CD4-positive, alpha-beta T cell treated with Interleukin-21 for 1 hour (primary cell): ENCODE measurements at places on chromosomes 13 and 19.

DNA sequence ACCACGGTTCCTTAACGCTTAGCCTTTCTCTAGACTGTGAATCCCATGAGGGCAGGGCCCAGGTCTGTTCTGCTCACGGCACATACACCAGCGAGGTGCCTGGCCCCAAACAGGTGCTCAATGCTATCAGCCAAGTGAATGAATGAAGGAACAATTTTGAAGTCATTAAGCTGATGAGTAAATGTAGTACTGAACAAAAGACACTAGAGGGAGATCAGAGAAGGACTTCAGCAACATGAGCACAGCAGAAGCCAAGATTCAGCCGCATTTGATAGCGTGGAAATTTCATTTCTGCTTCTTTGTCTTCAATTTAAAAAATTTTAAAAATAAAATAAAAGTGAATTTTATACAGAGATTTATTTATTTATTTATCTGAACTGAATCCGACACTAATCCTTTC lies 20.1 kb upstream of the MYO16 start:
- no peak for DNase-seq

GRCh38 chr19:21432590-21432989 lies 35.7 kb downstream of the ZNF493 start:
- DNase-seq = no peak

GRCh38 chr13:106295971-106296370 lies 239.5 kb downstream of the EFNB2 start:
- DNase-seq = no peak

DNA sequence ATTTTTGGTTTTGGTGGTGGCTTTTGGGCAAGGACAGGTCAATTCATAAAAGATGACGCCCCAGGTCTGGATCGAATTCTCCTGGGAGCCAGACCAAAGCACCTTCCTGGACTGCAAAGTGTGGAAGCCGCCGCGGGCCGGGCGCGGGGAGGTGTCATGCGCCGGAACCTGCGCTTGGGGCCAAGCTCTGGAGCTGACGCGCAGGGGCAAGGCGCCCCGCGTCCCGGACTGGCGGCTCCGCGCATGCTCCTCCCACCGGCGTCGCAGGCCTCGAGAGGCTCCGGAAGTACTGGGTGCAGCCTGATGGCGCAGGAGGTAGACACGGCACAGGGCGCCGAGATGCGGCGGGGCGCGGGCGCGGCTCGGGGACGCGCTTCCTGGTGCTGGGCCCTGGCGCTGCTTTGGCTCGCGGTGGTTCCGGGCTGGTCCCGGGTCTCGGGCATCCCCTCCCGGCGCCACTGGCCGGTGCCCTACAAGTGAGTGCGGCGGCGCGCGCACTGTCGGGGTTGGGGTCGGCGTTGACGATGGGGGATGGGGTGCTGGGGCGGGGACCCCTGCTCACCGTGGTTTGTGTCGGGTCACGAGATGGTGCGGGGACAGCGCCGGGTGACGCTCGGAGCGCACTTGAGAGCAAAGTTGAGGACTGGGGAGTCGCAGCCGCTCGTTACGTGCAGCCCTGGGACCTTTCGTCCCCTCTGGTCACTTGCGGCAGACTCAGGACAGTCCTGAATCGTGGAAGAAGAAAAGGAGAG lies at the start of gene CLN5:
Gene CLN5 (plus strand): TSS at position 286 of the 752 bp plus-strand sequence. CDS start 18 bp downstream, at position 304.
- DNase-seq = peak; percentile 96

DNA sequence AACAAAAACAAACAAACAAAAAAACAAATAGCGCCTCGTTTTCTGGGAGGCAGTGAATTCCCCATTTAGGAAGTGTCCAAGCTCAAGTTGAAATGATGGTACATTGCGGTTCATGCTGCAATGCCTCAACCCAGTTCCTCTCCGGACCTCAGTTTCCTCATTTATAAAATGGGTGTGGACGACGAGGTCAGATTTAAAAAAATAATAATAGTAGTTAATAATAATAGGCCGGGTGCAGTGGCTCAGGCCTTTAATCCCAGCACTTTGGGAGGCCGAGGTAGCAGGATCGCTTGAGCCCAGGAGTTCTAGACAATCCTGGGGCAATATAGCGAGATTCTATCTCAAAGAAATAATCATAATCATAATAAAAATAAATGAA lies 15.5 kb upstream of the ERCC1 start:
- no peak for DNase-seq

DNA sequence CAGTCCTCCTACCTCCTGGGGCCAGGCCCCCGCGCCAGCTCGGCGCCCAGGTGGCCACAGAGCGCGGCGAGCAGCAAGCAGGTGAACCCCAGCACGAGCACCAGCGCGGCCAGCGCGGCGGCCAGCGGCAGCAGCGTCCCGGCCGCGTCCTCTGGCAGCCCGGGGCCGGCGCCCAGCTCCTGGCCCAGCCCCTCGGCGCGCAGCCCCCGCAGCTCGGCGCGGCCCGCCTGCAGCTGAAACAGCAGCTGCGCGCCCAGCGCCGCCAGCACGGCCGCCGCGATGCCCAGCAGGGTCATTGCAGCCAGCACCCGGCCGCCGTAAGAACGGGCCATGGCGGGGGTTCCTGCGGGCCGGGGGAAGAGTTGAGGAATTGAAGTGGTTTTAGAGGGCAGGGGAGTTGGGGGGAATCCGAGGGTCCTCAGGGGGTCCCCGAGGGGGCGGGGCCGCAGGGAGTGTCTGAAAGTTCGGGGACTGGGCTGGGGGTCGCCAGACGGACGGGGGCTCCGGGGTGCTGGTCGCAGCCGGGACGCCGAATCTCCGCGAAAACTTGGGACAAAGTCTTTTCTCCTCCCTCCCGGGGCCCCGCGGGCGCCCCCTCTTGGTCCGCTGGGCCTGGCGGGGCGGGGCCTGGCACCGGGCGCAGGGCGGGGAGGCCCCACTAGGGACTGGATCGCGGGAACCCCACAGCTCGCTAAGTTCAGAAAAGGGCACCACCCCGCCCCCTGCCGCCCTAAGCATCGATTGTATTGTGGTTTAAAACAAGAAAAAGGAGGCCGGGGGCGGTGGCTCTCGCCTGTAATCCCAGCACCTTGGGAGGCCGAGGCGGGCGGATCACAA lies at the start of gene TMEM221:
Gene TMEM221 (minus strand): TSS at position 538 of the 837 bp plus-strand sequence. CDS start 206 bp downstream, at position 332.
- peak; percentile 62 for DNase-seq

DNA sequence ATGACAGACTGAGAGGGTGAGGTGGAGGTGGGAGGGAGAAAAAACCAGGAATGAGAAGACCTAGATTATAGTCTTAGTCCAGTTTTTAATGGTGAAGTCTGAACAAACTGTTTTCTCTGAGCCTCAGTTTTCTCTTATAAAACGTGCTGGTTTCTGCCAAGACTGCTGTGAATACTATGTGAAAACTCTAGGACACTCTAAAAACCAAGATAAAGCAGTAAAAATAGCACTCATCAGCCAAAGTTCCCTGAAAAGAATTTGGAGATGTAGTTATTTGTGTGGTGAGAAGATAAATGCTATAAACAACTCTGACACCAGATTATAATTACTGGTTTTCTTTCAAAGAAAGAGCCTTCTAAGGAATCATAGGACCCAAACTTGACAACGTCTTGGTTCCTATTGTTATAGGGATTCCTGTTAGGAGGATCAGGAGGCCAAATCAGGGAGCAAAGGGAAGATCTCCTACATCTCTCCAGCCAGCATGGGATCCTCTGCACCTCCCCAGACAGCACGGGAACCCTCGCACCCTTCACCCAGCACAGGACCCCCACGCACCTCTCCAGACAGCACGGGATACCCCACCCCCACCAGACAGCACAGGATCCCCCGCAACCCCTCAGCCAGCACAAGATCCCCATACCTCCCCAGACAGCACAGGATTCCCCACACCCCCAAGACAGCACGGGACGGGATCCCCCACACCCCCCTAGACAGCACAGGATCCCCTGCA lies 130.2 kb downstream of the MIPEP start:
- DNase-seq = no peak

GRCh38 chr19:4583961-4584669 lies 24.6 kb upstream of the SEMA6B start:
- no peak for DNase-seq

DNA sequence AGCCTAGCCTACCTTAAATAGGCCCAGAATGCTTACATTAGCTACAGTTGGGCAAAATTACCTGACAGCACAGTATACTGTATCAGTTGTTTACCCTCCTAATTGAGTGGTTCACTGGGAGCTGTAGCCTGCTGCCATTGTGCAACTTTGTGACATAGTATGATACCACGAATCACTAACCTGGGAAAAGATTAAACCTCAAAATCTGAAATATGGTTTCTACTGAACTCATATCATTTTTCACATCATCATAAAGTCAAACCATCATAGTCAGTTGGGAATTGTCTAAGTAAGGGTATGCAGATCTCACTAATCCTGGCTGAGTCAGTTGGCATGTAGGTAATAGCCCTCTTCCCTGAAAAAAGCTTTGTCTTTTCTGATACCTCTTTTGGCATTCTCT lies 9.2 kb downstream of the PAN3 start:
- DNase-seq = no peak

GRCh38 chr19:18669524-18669817 lies 14.0 kb upstream of the CRTC1 start:
- DNase-seq = no peak

- no peak for DNase-seq
Observed at GRCh38 chr13:34867590-34867989, 74.5 kb upstream of the NBEA start.

DNA sequence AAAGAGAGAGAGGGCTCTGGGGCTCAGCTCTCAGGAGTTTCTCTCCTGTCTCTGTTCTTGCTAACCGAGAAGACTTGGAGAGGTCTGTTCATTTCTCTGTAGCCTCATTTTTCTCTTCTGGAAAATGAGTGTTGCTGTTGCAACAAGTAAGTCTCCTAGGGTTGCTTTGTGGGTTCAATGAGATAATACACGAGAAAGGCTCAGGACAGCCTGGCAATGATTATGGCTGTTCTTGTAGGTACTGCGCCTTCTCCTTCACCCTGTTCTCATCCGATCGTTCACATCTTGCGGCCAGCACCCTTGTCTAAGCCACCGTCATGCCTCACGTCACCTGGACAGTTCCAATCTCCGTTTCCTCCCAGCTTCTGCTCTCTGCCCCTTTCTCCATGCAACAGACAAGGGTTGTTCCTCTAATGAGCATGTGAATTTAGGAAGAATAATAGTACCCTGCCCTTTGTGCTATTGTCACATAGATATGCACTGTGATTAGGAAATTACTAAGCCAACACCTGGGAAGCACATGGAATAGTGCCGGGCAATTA lies 4.2 kb downstream of the C5AR1 start:
- no peak for DNase-seq

DNA sequence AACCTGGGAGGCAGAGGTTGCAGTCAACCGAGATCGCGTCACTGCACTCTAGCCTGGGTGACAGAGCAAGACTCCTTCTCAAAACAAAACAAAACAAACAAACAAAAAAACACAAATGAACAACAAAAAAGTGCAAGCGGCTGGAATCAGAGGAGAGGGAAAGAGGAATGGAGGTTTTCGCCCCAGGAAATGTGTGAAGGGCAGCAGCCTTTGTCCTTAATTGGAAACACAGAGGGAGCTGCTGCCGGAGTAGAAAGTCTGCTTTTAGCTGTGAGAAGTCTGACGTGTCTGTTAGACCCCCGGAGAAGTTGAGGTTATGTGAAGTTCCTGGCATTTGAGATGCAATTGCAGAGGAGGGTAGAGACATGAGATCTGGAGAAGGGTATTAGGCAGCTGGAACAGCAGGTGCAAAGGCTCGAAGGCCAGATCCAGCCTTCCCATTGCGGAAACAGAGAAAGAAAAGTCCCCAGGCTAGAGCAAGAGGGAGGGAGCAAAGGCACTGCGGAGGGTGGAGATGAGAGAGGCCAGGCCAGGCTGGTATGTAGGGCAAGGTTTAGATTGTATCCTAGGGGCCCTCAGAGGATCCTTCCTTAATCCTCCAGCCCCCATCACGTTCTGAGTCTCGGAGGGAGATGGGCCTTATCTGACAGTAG lies 473 bp downstream of the TMIGD2 start:
- no peak for DNase-seq

DNA sequence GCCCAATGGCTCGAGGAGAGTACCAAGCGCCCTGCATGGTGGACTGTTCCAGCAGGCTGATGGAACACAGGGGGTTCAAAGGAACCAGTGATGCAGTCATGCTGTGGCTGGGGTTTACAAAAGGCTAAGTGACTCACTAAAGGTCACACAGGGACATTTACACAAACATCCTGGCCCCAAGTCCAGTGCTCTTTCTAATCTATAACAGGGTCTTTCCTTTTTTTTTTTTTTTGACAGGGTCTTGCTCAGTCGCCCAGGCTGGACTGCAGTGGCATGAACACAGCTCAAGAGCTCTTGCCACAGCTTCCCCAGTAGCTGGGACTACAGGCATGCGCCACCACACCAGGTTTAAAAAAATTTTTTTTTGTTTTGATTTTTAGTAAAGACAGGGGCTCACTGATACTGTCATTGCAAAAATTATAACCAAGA lies 2.8 kb upstream of the SLC25A15 start:
- no peak for DNase-seq

DNA sequence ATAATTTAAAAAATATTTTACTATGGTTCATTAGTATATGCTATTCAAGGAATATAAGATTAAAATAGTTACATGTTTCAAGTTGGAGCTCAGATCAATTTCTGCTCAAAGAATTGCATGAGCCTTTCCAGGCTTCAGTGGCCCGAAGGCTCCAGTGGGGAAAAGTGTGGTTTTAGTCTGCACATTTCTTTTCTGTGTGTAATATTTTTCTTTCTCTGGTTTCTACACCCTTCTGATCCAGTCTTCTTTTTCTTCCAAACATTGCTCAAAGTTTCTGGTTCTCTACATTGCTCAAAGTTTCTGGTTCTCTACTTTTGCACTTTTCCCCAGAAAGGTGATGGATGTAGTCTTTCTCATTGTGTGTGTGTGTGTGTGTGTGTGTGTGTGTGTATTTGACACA lies 64.7 kb upstream of the OXGR1 start:
- no peak for DNase-seq

DNA sequence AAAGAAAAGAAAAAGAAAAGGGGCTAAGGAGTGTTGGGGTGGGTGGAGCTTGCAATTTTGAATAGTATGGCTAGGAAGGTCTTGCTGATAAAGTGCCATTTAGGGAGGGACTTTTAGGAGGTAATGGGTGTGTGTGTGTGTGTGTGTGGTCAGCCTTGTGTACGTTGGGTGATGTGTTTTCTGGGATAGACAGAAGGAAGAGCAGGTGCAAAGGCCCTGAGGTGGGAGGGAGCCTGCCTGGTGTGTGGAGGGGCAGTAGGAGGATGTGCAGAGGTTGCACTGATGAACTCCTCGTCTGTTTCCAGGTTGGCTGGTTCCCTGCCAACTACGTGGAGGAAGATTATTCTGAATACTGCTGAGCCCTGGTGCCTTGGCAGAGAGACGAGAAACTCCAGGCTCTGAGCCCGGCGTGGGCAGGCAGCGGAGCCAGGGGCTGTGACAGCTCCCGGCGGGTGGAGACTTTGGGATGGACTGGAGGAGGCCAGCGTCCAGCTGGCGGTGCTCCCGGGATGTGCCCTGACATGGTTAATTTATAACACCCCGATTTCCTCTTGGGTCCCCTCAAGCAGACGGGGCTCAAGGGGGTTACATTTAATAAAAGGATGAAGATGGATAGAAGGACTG lies 30.5 kb upstream of the ADGRE1 start:
- no peak for DNase-seq

DNA sequence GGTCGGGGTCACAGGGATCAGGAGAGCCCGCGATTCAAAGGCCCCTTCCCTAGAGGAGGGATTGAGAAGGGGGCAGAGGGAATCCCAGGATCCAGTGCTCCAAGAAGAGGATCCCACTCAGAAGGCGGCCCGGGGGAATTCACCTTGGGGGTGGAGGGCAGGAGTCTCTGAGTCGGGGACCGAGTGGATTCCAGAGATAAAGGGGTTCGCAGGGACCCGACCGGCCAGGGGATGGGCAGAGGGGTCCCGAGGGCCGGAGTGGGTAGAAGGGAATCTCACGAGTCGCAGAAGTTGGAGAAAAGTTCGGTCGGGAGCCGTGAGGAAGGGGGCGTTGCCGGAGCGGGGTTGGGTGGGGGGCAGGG lies 261 bp downstream of the PRKD2 start:
- DNase-seq = no peak

- peak; percentile 37 for DNase-seq
Observed at GRCh38 chr19:19445911-19446361, 40.5 kb downstream of the GATAD2A start.
